ENCODE measurements at places on chromosomes 3 and 15. TPM values are rescaled to one million over a fixed set of nuclear protein-coding genes. Genes with fewer than 3 reads are reported as not detected.

Gene SIAH2
- 44.6 TPM for total RNA-seq

DNA sequence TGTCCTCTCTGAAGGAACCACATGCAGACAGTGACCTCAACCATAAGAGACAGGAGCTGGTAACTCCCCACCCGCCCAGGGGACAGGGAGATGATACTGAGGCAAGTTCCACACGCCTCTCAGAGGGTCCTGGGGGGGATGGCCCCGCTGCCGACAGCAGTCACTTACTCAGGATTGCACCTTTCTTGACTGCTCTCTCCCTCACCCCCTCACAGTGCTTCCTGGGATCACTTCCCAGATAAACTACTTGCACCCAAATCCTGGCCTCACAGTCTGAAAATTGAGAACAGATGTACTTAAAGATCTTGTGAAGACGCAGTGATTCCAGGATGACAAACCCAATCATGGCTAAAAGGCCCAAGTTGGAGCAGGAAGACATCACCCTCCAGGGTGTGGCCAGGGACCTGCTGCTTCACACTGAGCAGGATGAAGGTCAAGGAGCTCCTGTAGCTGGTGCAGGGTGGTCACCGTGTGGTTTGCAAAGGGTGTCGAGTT is 207.6 kb downstream of the ADAMTS17 start:
- no peak for DNase-seq

DNA sequence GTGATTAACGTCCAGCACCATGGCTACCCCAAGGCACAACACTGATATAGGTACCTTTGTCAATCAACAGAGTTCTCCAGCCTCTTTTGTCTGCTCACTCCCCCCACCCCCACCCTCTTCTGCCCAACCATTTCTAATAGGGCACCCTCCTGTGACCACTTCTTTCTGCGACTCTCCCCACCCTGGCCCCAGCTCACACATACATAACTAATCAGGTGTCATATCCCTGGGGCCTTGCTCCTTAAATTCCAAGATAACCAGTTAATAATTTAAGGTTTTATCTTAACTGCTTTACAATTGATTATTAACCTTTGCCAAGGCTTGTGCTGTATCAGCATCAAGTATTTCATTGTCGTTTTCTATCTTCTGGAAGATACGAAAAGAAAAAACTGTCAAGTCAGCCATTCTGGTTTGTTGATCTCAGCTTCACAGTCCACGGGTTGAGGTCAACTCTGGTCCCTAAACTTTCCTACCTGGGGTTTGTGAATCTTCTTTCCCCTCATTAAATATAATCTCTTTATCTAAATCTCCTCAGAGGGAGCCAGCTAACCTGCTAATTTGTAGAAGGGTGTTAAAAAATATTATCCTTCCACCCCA is 27.3 kb upstream of the SLC28A2 start:
- DNase-seq, result no peak

GRCh38 chr3:168260859-168261258 is 165.1 kb upstream of the GOLIM4 start:
- DNase-seq, result no peak

- DNase-seq, result no peak
Measured at GRCh38 chr3:3632449-3632848, 166.8 kb upstream of the LRRN1 start.
